ENCODE measurements at places on chromosomes 6 and 20.

DNA sequence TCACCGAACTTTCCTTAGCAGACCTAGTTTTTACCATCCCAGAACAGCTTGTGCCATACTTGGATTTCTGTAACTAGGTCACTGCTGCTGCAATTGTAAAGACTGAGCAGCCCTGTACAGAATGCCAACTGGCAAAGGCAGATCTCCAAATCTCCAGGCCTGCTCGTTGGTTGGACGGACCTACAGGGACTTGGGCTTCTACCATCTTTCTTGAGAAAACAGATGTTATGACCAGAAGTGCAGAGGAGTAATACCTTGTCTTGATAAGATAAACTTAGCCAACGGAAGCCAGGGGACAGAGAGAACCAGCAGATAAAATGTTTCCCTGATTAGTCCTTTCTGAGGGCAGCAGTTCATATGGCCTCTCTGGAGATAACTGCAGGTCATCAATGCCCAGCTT lies 304.1 kb downstream of the RFPL4B start:
- no peak for DNase-seq

- DNase-seq = no peak
These were observed 143.5 kb upstream of the AKAP12 start for GRCh38 chr6:151096255-151096612.

DNA sequence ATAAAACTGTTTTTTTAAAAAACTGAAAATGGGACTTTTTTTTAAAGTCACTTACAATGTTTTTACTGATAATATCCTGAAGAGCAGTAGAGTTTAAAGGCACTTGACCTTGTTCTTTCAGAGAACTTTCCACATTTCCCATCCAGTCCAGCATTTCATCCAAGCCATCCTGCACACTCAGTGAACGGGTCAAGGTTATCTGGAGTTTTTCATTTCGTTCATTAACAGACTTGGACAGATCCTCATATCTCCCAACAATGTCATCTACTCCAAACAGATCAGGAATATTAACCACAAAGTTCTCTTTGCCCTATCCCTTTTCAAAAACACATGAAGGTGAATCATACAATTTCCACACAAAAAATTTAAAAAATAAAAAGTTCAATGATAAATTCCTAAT lies 69.1 kb downstream of the DST start:
- no peak for DNase-seq

- peak; percentile 47 for DNase-seq
These were observed 70.9 kb downstream of the STK35 start for GRCh38 chr20:2172305-2173175.

DNA sequence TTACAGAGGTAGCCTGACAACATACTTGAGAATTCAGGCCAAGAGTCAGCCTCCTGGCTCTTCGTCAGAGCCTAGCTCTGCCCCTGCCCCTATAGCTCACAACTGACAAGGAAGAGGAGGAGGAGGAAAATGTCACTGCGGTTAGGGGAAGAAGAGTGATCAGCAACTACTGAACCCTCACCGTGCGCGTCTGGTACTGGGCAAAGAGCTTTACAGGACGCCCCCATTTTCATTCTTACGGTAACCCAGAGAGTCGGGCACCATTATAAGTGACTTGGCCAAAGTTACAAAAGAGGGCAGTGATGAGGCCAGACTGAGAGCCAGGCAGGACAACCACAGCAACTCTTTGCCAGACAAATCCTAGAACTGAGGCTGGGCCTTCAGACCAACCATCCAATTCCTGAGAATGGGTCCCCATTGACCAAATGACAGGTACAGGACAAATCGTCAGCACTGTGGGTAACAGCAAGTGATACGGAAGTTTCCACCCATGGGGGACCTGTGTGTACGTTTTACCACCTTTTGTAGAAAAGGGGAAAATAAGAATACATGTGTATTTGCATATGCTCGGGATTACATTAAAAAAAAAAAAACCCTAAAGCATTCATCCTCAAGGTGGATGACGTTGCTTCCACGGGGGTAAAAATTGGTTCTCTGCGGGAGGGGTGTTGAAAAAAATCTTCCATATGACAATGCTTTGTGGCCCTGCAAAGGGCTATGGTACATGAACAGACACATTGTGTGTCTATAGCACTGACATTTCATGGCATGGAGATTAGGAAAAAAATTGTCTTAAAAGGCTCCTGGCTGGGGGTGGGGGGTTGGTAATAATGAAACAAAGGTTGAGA lies 118.0 kb downstream of the NFATC2 start:
- no peak for DNase-seq

Measured in stimulated activated CD4-positive, alpha-beta T cell treated with anti-CD3 and anti-CD28 coated beads, Interleukin-15, amount 100 ng/mL, for 1 hour (primary cell).